ENCODE measurements at places on chromosomes 5 and 9. TPM values are rescaled to one million over a fixed set of nuclear protein-coding genes. Genes with fewer than 3 reads are reported as not detected.

DNA sequence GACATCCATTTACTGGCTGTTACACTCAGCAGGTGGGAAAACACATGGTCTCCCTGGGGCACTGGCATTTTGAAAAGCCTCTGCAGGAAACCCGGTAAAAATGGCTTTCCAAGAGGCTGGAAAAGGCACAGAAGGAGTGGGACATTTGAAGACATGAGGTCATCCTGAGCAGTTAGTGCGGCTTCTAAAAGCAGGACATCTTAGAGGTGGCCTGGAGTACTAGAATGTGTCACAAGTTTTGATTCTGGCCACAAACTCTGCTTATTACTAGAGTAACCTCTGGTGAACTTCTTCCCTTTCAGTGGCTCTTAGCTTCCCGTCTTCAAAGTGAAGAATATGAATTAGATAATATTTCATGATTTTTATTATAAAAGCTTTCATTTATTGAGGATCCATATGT is 423.0 kb upstream of the BRINP1 start:
- DNase-seq: no peak

GRCh38 chr9:89529243-89530035 is 31.5 kb upstream of the SEMA4D start:
- DNase-seq: no peak

GRCh38 chr5:149113669-149114068 is 27.6 kb upstream of the ABLIM3 start:
- DNase-seq: no peak

DNA sequence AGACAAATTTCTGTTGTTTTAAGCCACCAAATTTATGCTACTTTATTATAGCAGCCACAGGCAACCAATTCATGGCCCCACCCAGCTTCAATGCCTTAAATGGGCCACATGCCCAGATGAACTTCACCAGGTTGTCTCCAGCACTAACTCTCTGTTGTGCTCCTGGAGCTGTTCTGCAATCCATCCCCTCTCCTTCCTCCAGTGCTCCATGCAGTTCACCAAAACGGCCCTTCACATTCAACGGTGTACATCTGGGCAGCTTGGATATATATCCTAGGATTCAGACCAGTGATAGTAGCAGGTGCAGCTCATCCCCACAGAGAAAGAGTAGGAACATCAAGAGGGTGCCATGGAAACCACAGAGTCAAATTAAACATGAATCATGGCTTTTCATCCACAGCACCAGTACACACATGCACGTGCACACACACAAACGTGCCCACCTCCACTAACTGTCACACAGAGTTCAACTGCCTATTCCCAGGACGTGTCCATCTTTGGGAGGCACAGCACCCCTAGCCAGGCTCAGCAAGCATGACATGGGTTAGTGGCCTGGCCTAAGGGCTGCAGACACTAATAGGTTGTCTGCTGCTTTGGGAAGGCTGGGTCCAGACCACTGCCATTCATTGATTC is 134.5 kb downstream of the MED10 start:
- DNase-seq: no peak

The JAK2 gene
- 3.3 TPM for total RNA-seq

The TXNDC15 gene
- total RNA-seq: 26.1 TPM

The PCDHB5 gene
- total RNA-seq: 8.5 TPM

The DNAH5 gene
- 0.35 TPM for total RNA-seq
